Esophagus mucosa (tissue), 1 donor: ENCODE measurements at places on chromosomes 1 and 21. TPM values are rescaled to one million over a fixed set of nuclear protein-coding genes. Genes with fewer than 3 reads are reported as not detected.

DNA sequence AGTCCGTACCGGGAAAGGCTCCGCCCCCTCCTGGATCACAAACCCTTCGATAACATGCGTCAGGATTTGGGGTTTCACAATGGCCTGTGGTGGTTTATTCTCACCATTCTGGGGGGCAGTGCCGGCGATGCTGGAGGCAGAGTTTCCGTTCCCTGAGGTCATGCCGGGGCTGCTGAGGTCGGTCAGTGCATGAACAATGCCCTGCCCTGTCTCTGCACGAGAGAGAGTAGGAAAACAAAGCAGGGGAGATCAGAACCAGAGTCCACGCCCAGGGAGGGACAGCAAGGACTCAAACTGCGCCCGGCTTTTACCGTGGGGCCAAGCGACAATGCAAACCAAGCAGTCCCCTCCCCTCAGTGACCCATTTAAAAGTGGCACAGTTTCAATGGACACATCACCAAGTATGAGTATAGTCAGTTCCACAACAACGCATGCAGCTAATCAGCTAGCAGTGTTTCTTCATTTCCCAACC, 13.2 kb upstream of the A3GALT2 start:
- ATAC-seq, result peak; percentile 5

- no peak for ATAC-seq
These were observed 2.9 kb upstream of the CD46 start for GRCh38 chr1:207748737-207749528.

DNA sequence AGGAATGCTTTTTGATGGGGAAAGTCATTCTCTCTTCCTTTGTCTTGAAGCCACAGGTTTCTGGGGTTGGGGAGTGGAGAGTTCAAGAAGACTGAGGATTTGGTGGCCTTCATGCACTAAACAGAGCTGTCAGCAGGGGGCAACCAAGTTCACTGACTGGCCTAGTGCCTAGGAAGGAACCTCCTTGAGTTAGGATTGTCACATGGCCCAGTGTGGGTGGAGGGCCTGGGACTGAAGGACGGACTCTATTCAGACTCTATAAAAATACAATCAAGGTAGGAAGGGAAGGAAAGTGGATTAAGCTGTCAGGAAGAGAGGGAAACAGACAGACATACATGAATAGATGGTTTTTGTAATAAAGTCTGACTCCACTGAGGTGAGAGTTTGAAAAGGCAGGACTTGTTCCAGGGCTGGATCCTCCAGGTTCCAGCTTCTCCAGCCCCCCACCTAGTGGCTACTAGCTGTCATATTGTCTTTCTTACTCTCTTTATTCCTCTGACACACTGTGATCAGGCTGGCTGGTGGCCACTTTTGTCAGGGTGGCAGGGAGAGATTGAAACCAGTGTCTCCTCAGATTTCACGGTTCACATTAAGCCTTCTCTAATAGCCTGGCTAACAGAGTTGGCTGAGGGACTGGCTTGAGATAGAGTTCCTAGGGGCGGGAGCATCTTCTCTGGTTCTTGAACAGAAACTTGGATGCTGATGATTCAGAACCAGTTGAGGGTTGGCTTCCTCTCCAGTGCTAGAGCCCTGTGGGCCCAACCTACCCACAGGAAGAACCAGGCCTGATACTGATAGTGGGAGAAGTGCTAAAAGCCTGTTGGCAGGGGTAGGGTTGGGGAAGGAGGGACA, 4.1 kb upstream of the SH3BGRL3 start:
- peak; percentile 74 for ATAC-seq

DNA sequence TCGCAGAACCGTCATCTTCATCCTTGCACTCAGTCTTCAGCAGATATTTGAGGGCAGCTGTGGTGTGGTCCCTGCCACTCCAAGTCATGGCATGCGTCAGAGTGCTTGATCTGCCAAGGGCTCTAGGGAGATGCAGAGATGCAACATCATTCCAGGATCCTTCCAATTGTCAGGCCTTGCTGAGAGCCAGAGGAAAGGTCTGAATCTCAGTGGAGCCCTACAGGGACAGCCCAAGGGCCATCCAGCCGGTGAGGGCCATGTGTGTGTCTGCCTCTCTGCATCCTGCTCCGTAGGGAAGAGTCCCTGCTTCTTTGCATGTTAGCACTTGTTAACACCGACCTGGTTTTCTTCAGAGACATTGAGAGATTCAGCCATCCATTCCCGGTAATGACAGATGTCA, 17.6 kb downstream of the MAPKAPK2 start:
- ATAC-seq, result no peak

GRCh38 chr1:43061757-43062156, 103.1 kb upstream of the SLC2A1 start:
- no peak for ATAC-seq

- no peak for ATAC-seq
These were observed 504 bp downstream of the H6PD start for GRCh38 chr1:9235096-9235459.

GRCh38 chr1:222759451-222760035, 22.5 kb downstream of the FAM177B start:
- no peak for ATAC-seq

DNA sequence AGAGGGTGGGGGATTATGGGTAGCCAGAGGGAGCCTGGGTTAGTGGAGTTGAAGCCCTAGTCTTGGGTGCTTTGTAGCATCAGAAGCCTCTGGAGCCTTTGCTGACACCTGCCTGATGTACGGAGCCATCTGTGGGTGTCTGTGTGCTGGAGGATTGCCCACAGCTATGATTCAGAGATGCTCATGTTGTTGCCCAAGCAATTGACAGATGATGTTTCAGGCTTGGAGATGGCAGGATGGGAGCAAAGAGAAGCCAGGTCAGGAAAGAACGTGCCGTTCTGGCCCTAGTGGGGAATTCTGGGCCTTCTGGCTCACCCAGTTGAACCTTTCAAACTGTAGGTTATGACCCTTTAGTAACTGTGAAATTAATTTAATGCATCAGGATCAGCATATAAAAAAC, 27.6 kb downstream of the COQ8A start:
- ATAC-seq, result peak; percentile 46

DNA sequence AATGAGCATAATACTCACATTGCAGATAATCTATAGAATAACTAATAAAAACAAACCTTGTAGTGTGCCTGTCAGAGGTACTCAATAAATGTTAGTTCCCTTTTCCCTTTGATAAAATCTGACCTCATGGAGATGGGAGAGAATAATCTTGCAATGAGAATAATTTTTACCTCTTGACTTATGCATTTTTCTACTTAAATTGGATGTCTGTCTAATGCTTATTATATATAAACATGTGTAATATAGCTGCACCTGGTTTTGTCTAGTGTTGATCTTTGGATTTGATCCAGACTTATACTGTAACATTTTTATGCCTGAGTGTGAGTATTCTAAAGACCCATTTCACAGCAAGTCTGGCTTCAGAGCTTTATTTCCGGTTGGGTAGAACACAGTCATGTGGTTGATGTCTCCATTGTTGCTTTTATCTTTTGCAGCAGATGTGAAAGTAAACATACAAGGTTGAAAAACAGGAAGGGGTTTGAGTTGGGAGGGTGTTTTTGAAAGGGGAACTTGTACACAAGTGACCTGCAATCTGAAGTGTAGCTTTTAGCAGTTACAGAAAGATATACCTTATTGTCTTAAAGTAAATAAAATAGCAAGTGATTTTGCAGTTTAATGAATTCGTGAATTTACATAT, 12.4 kb downstream of the EPB41 start:
- peak; percentile 64 for ATAC-seq

GRCh38 chr1:199302554-199302953, 663.7 kb downstream of the PTPRC start:
- ATAC-seq, result no peak

- ATAC-seq, result no peak
These were observed 7.5 kb downstream of the PUM1 start for GRCh38 chr1:31058012-31058411.

GRCh38 chr1:95754412-95754811, 520.4 kb downstream of the RWDD3 start:
- no peak for ATAC-seq

DNA sequence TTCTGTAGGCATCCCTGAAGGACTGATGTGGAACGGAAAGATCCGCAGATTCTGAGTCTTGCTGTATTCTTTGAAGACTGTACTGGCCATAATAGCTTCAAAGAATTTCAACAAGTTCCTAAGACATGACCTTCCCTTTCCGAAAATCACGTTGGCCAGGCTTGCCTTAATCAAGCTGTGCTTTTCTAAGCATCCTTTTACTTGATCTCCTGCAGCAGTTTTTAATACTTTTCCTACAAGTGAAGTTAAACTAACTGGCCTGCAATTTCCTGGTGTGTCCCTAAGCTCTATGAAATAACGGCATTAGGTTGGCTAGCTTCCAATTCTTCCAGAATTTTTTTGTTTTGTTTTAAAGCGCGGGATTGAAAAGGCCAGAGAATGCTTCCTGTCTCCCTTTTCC, 40.3 kb downstream of the SPAG17 start:
- no peak for ATAC-seq

- no peak for ATAC-seq
These were observed 18.4 kb downstream of the HHAT start for GRCh38 chr1:210347112-210347511.

DNA sequence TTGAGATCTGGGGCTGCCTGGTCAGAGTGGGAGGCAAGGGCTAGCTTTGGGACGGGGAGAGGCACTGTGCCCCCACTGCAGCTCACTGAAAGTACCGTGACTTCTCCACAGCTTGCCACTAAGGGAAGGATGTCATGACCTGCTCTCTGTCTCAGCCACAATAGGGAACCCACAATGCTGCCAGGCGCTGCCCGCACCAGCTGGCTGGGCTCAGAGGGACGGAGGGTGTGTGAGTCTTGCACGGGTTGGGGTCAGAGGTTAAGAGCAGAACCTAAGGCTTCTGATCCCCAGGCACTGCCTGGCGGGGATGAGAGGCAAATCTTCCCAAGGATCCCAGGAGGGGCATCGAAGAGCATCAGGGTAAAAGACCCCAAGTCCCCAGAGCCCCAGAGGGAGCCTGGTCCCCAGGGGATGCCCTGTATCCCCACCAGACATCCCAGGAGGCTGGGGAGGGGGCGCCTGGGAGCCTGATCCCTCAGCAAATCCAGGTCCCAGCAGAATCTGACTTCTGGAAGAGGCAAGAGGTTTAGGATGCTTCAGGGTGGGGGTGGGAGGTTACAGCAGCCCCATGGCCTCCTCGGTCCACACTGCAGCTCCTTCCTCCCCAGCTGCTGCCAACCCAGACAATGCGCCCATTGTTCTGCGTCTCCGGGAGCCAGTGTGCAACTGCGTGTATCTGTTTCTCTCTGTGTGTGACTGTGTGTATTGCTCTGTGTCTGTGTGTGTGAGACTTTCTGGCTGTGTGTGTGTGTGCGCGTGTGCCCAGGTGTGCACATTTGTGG, 2.0 kb upstream of the MARCKSL1 start:
- no peak for ATAC-seq

- peak; percentile 64 for ATAC-seq
These were observed at the start of gene SH2D2A for GRCh38 chr1:156816561-156817328. Gene SH2D2A, minus strand, starts transcription at chr1:156816848. Its CDS starts 140 bp downstream, at chr1:156816708.

DNA sequence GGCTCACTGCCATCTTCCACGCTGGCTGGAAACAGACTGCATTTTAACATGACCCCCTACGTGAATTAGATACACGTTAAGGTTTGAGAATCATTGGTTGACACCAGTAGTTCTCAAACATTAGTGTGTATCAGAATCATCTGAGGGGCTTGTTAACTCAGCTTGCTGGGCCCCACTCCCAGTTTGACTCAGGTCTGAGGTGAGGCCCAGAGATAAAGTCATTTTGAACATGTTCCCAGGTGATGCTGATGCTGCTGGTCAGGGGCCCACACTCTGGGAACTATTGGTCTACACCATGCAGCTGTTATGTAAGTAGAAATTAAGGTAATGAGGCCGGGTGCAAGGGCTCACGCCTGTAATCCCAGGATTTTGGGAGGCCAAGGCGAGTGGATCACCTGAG, 1.3 kb downstream of the LSM10 start:
- no peak for ATAC-seq

GRCh38 chr1:36653850-36654249, 171.1 kb upstream of the CSF3R start:
- ATAC-seq, result peak; percentile 31

GRCh38 chr1:208137193-208137592, 107.0 kb downstream of the PLXNA2 start:
- no peak for ATAC-seq

DNA sequence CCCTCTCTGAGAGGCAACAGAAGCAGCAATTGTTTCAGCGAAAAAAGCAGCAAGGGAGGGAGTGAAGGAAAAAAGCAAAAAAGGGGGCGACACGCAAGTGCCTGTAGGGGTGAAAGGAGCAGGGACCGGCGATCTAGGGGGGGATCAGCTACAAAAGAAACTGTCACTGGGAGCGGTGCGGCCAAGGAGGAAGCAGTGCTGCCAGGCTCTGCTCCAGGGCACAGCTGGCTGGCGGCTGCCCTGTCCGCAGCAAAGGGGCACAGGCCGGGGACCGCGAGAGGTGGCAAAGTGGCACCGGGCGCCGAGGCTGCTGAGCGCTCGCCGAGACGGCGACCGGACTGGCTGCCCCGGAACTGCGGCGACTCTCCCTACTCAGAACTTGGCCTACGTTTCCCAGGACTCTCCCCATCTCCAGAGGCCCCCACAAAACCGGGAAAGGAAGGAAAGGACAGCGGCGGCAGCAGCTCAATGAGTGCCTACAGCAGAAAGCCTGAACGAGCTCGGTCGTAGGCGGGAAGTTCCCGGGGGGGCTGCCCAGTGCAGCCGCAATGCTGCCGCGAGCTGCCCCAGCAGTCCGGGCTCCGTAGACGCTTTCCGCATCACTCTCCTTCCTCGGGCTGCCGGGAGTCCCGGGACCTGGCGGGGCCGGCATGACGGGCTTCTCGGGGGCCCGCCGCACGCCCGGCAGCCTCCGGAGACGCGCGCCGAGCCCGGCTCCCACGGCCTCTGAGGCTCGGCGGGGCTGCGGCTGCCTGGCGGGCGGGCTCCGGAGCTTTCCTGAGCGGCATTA, 1.0 kb upstream of the CDKN2C start:
- ATAC-seq, result peak; percentile 43

DNA sequence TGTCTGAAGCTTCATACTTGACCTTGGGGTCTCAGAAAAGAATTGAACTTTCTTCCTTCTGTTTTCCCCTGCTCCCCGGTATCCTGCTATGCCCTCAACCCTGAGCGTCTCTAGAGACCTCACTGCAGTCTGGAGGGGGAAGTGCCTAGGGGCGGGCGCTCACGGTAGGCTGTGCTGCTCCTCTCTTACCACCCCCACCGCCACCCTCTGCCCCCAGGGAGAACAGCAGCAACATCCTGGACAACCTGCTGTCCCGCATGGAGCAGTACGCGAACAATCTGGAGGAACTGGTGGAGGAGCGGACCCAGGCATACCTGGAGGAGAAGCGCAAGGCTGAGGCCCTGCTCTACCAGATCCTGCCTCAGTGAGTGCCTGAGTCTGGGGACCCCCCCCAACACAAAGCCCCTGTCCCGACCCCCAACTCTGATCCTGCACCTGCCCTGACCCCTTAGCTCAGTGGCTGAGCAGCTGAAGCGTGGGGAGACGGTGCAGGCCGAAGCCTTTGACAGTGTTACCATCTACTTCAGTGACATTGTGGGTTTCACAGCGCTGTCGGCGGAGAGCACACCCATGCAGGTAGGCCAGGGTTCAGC, 10.3 kb downstream of the NPR1 start:
- ATAC-seq, result no peak

PSMB2 gene
- total RNA-seq, result 54.6 TPM

KPRP gene
- 3.6 TPM for total RNA-seq

ARHGEF16 gene
- total RNA-seq, result 19.9 TPM

OR6N1 gene
- total RNA-seq, result not detected

LCE6A gene
- total RNA-seq, result not detected

DMAP1 gene
- total RNA-seq, result 16.2 TPM

RIPK4 gene
- 51.1 TPM for total RNA-seq

ATG4C gene
- 4.5 TPM for total RNA-seq
